ENCODE measurements at places on chromosomes 7 and 10.

GRCh38 chr10:11756766-11757315 lies 14.7 kb downstream of the ECHDC3 start:
- no peak for DNase-seq

DNA sequence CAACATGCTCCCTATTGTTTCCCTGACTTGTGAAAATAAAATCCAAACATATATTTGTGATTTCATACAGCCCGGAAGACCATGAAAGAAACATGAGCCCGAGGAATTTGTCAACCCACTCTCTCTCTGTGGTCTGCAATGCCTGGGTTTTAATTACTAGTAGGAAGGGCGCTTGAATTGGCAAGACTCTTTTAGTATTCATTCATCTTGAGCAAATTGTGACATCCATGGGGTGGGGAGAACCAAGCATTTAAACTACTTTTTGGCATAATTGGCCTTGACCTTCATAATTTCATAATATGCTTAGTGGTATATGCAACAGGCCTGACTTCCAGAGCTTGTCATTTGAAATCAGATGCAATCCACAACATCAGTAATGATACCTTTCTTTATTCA lies 142.4 kb upstream of the BMPER start:
- DNase-seq = no peak

DNA sequence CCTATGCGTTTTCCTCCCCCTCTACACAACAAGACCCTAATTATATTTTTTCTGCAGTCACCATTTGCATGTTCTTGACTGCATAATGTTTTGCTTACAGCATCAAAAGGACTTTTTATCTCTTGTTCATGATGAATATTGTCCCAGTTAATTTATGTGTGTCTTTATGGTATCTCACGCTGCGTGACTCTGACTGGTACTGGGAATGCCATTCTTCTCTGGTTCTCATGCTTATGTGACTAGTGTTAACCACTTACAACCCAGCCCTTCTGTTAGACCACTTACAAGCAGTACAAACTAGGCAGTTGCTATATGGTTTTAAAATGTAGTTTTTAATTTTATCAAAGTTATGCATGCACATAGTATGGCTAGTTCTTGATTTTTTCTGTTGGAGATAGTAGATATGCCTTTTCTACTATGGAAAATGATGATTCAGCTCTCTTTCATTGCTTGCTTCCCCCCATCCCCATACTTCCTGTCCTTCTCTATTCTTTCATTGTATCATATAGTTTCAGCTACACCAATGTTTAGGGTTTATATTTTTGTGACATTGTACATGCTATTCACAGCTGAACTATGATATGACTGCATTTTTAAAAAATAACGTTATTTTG lies 24.9 kb downstream of the BZW2 start:
- DNase-seq = no peak

GRCh38 chr7:83820641-83821040 lies 171.7 kb upstream of the SEMA3E start:
- DNase-seq = no peak

DNA sequence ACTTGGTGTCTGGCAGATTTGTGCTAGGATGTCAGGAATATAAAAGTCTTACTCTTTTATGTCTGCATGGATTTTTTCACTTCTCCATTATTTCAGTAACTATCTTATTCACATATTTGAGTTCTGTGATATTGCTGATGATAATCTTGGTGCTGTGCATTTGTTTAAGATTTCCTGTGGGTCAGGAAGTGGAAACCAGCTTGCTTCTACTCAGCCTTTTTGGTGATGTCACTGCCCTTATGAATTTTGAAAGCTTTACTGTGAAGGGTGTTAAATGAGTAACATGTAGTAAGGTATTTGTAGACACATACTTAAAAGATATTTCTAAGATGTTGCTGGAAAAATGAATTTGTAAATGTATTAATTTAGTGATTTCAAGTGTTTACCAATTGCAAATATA lies 69.5 kb upstream of the VOPP1 start:
- DNase-seq = no peak

GRCh38 chr10:13118784-13119410 lies 18.9 kb downstream of the OPTN start:
- no peak for DNase-seq

- DNase-seq = no peak
These were observed 55.1 kb downstream of the KCTD7 start for GRCh38 chr7:66683770-66684123.

GRCh38 chr10:29394321-29394932 lies 105.6 kb downstream of the LYZL1 start:
- DNase-seq = no peak

DNA sequence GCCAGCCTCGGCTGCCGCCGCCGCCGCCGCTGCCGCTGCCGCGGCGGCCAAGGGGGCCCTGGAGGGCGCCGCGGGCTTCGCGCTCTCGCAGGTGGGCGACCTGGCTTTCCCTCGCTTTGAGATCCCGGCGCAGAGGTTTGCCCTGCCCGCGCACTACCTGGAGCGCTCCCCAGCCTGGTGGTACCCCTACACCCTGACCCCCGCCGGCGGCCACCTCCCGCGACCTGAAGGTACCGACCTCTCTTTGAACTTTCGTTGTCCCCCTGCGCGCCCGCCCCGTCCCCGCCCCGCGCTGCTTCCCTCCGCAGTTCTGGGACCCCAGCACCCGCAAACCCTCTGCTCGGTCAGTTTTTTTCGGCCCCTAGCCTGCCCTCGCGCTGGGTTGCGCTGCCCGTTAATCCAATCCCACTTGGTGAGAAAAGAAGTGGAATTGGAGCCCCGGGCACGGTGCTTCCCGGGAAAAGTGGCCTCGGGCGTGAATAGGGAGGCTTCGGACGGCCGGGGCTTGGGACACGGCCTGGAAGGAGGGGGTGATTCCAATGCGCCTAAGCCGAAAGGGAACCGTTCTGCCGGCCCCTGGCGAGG lies 543 bp downstream of the HMX3 start:
- DNase-seq = no peak
